ENCODE measurements at places on chromosomes 7 and 10.

DNA sequence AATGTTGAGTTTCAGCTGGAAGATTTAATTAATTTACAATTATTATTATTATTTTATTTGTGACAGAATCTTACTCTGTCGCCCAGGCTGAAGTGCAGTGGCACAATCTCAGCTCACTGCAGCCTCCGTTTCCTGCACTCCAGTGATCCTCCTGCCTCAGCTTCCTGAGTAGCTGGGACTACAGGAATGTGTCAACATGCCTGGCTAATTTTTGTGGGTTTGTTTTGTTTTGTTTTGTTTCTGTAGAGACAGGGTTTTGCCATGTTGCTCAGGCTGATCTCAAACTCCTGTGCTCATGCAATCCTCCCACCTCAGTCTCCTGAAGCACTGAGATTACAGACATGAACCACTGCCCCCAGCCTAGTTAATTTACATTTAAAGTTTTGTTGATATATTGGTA lies 93.8 kb upstream of the MEOX2 start:
- DNase-seq, result no peak

DNA sequence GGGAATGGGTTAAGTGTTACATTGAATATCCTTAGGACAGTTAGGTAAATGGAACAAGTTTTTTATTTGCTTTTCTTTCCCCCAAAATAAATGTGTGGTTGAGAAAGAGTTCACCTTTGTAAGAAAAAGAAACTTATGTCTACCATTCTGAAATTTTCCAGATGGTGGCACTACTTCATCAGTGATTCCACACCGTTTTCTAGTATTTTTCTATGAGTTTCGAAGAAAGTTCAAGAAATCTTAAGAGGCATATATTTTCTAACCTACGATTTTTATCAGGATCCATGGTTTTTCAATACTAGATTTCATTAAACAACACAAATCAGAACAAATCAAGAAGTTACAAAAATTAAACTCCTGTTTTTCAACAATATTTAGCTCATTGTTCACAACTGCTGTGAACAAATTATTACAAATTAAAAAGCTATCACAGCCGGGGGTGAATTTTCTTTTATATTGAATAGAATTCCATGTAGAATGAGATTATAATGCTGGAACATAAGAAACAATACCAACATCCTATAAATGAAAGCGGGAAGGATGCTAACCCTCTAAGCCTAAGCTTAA lies 163.1 kb upstream of the NPVF start:
- DNase-seq, result no peak

GRCh38 chr7:2687338-2687869 lies 598 bp upstream of the AMZ1 start:
- no peak for DNase-seq

GRCh38 chr10:28906415-28906814 lies 229.1 kb downstream of the BAMBI start:
- DNase-seq, result no peak

DNA sequence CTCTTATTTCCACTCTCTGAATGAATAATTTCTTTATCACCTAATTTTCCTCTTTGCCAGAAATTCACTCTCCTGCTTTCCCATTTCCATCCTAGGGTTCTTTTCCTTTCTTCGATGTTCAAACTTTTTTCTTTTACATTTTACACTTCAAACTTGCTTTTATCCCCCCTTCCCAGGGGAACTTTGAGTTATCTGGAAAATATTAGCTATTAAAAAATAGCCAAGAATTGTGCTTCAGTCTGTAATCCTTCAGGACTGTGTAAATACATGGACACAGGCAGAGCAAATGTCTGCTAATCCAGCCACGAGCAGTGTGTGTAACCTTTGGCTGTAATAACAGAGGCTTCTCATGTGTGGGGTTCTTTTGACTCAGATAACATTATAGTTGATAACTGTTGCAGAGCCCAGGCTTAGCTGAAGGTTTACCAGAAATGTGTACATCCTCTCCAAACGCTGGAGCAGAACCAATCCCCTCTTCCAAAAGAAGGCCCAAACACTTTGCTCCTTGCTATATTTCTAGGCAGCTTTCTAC lies 4.6 kb downstream of the ASB4 start:
- DNase-seq, result no peak

GRCh38 chr7:11616466-11616865 lies 215.5 kb downstream of the THSD7A start:
- no peak for DNase-seq

Data from stimulated activated effector memory CD8-positive, alpha-beta T cell treated with anti-CD3 and anti-CD28 coated beads, Interleukin-12 subunit alpha, Interleukin-12 subunit beta, amount 100 ng/mL, for 72 hours (primary cell).